Activated CD8-positive, alpha-beta memory T cell treated with anti-CD3 and anti-CD28 coated beads for 1 hour (primary cell): ENCODE measurements at places on chromosomes 7 and 10.
A peak's percentile ranks its signal among the peaks of the same experiment; 100 is the strongest.

DNA sequence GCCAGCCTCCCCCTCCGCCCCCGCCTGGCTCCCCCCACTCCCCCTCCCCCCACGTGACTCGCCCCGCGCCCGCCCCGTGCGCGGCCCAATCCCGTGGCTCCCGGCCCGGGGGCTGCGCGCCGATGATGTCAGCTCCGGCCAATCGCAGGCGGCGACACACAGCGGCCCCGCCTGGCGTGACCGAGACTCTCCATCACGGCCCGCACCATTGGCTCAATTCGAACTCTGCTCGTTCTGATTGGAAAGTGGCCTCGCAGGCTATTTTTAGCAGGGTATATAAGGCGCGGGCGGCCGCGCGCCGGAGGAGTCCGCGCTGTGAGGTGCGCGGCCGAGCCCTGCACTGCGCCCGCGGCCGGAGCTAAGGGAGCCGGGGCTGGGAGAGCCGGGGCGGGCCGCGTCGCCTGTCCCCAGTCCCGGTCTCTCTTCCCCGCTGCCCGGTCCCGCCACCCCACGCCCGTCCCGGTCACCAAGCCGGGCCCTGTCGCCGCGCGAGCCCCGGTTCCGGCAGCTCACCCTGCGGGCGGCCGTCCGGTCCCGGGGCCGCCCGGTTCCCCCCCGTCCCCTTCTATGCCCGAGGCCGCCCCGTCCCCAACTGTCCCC is 342 bp upstream of the KLF6 start:
- peak; percentile 99 for DNase-seq

DNA sequence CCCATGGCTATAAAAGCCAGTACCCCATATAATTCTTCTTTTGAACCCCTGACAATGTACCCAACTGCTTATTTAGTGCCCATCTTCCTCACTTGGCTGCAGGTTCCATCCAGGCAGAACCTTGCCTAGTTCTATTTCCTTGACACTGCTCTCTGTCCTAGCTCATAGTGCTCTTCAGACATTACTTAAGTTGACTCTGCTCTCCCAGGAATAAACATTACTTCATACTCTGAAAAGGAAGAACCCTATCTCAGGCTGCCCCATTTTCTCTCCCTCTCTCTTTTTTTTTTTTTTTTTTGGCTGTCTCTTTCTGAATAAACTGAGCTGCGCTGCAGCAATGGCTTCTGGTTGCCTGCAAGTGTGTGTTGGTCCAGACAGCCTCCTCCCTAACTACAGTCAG is 21.0 kb downstream of the ACTA2 start:
- no peak for DNase-seq

DNA sequence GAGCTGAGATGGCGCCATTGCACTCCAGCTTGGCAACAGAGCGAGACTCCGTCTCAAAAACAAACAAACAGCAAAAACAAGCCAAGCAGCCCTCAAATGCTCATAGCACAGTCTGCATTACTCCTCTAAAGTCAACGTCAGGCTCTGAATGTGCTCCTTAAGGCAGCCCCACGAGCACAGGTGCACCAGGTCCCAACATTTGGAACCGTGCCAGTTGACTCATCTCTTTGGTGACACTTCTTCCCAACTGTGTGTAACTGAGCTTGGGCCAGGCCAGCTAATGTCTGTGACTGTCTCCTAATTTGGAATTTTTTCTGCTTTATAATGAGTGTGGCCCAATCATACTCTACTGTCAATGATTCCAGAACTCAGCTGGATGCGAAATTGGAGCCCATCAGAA is 66.3 kb upstream of the EFCAB10 start:
- DNase-seq: no peak

- DNase-seq: no peak
Observed at GRCh38 chr7:7883394-7883793, 85.2 kb upstream of the GLCCI1 start.

DNA sequence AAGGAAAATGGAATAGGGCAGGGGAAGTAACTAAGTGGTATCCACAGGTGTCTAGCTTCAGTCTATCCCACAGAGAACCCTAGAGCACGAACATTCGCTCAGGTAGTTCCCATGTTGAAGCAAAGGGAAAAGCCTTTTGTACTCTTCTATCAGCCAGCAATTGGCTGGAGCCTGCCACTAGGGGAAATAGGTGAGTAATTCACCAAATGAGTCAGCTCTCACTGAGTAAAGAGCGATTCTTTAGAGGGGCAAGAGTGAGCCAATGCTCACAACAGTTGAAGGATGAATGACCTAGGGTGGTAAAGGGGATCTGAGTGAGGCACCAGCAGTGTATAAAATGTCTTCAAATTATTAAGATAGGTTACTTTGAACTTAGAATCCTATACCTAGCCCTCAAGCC is 94.1 kb upstream of the ZNF800 start:
- no peak for DNase-seq

GRCh38 chr7:80884511-80885195 is 34.2 kb downstream of the SEMA3C start:
- DNase-seq: no peak

DNA sequence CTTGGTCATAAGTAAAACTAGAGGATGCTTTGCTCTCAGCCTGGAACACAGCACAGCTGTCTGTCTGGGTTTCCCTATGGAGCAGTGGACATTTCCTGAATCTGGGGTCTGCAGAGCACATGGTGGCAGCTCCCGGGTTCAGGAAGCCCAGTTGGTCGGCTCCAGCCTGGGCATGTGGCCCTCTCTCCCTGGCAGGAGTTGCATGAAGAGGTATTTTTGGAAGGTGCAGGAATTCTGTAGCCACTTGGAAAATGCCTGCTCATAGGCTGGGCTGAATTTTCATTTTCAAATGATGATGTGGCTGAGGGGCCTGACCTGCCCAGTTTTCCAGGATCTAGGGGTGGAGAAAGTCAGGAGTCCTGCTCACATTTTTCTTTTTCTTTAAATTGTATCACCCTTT is 6.7 kb upstream of the TPST1 start:
- no peak for DNase-seq

GRCh38 chr7:2014391-2015241 is 218.1 kb downstream of the MAD1L1 start:
- DNase-seq: no peak

DNA sequence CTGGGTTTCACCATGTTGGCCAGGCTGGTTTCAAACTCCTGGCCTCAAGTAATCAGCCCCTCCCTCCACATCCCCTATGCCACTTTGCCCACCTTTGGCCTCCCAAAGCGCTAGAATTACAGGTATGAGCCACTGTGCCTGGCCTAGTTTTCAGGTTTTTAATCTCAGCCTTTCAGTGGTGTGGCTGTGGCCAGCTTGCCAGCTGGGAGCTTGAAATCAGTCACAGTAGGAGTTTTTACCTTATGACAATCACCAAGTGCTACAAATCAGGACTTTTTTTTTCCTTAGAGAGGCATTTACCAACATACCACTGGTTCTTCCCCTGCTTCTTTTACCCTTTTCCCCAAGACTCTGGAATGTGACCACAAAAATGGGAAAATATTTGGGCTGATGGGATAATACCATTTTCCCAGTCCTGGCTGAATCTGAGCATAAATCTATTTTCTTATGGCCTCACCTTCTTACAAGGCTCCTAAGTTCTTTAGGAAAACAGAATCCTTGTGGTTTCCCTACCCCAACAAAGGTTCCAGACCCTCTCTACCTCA is 6.2 kb downstream of the STEAP4 start:
- no peak for DNase-seq

- DNase-seq: no peak
Observed at GRCh38 chr7:24914465-24914859, 65.5 kb downstream of the OSBPL3 start.

- DNase-seq: no peak
Observed at GRCh38 chr10:78628976-78629375, 439.8 kb upstream of the ZMIZ1 start.
